Upper lobe of right lung (tissue), 1 donor: ENCODE measurements at places on chromosomes 4 and X.

DNA sequence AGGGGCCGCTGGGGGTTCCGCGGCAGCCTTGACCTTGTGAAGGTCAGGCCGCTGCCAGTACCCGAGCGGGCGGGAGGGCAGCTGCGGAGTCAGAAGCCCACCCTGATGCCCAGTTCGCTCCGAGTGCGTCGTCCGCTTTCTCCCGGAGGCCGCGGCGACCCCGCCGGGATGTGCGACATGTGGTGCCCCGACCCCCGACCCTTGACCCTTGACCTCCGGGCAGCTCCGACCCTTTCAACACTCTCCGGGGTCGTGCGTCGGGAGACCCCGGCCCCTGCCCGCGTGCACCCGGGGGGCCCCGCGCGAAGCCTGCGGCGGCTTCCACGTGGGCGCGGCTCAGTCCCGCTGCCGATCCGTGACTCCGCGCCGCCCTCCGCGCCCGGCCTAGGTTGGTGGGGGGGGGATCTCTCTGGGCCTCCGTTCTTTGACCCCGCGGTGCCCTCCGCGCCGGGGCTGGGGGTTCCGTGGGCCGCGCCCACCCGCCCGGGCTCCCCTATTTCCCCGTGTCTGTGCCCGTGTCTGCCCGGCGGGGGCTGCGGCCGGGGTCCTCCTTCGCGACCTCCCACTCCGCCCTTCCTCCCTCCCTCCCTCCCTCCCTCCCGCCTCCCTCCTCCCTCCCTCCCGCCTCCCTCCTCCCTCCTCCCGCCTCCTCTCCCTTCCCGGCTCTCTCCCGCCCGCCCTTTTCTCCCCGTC lies 609 bp upstream of the SLC25A6 start:
- H3K27me3 ChIP-seq: no peaks in the 10 kb centered on the region
- H3K27ac ChIP-seq: peak overlapping the region; percentile 99
- peak; percentile 86 for DNase-seq
- H3K4me1 ChIP-seq: peaks cover 38% of the 10 kb centered on the region
- peak overlapping the region; percentile 98 for H3K4me3 ChIP-seq
- H3K36me3 ChIP-seq: peaks cover 29% of the 10 kb centered on the region

GRCh38 chr4:179465131-179465797 lies 2023.0 kb upstream of the AGA start:
- no peaks in the 10 kb centered on the region for H3K4me1 ChIP-seq
- H3K36me3 ChIP-seq: no peaks in the 10 kb centered on the region
- H3K4me3 ChIP-seq: no peak overlapping the region
- H3K27ac ChIP-seq: no peak overlapping the region
- no peaks in the 10 kb centered on the region for H3K27me3 ChIP-seq
- no peak for DNase-seq

- no peaks in the 10 kb centered on the region for H3K36me3 ChIP-seq
- no peak for DNase-seq
- H3K27me3 ChIP-seq: no peaks in the 10 kb centered on the region
Observed at GRCh38 chr4:140130677-140131076, 23.3 kb downstream of the MAML3 start.

DNA sequence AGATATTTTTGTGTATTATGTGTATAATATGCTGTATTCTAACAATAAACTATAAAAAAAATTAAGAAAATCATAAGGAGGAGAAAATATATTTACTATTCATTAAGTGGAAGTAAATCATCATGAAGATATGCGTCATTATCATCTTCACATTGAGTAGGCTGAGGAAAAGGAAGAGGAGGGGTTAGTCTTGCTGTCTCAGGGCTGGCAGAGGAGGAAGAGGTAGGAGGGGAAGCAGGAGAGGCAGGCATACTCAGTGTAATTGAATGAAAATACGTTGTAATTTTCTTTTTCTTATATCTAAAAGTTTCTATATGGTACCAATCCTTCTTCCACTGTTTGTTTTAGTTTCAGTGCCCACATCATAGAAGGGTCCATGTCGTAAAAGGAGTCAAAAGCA lies 9.8 kb upstream of the TMEM185A start:
- H3K4me1 ChIP-seq: no peaks in the 10 kb centered on the region
- DNase-seq: no peak
- no peak overlapping the region for H3K27ac ChIP-seq
- H3K4me3 ChIP-seq: no peak overlapping the region
- H3K36me3 ChIP-seq: no peaks in the 10 kb centered on the region

GRCh38 chr4:52996261-52997131 lies 134.4 kb downstream of the RASL11B start:
- no peaks in the 10 kb centered on the region for H3K27me3 ChIP-seq
- H3K4me1 ChIP-seq: peaks cover 7% of the 10 kb centered on the region
- H3K27ac ChIP-seq: peak overlapping the region; percentile 81
- no peak overlapping the region for H3K4me3 ChIP-seq
- no peaks in the 10 kb centered on the region for H3K36me3 ChIP-seq

DNA sequence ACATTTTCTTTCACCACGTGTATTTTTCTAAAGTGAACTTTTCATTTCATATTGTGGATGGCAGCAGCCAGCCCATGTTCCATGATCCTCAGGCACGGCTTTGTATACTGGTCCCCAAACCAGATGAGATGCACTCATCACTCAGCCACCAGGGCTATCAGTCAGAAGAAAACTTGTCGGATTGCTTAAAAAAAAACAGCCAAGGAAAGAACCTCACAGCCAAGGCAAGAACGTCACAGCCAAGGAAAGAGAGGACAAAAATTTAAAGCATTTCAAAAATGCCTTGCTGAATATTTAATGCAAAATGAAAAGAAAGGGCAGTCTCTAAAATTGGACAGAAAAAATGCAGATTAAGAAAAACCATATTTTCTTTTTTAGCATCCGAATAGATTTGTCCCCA lies 333.3 kb downstream of the PDGFC start:
- no peak for DNase-seq
- H3K27ac ChIP-seq: no peak overlapping the region
- no peaks in the 10 kb centered on the region for H3K27me3 ChIP-seq
- H3K4me1 ChIP-seq: no peaks in the 10 kb centered on the region

- H3K36me3 ChIP-seq: no peaks in the 10 kb centered on the region
- no peak overlapping the region for H3K4me3 ChIP-seq
- H3K27ac ChIP-seq: no peak overlapping the region
- DNase-seq: no peak
Observed at GRCh38 chr4:169015186-169015623, 5.2 kb upstream of the CBR4 start.

DNA sequence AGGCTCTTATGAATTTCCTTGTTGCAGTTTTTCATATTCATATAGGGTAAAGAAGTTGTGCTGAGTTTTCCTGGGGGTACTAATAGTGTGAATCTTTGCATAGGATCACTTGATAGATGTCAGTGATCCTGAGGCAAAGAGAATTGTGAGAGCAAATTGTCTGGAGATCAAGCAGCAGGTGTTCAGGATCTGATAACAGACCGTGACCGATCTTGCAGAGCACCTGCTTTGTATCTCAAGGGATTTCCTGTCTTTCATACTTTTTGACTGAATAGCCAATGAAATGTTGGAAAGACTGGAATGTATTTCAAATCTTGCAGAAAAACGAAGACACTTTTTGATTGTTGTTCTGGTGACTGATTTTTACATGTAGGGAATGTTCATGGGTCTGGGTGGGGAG lies 914.5 kb downstream of the STIM2 start:
- no peak for DNase-seq
- H3K4me1 ChIP-seq: no peaks in the 10 kb centered on the region
- no peaks in the 10 kb centered on the region for H3K27me3 ChIP-seq
- no peak overlapping the region for H3K4me3 ChIP-seq
- H3K27ac ChIP-seq: no peak overlapping the region
- no peaks in the 10 kb centered on the region for H3K36me3 ChIP-seq

- H3K4me1 ChIP-seq: no peaks in the 10 kb centered on the region
- H3K27ac ChIP-seq: no peak overlapping the region
- H3K36me3 ChIP-seq: no peaks in the 10 kb centered on the region
- no peaks in the 10 kb centered on the region for H3K27me3 ChIP-seq
- DNase-seq: no peak
- H3K4me3 ChIP-seq: no peak overlapping the region
Observed at GRCh38 chr4:80088471-80088870, 15.4 kb upstream of the ANTXR2 start.

GRCh38 chr4:24856586-24856985 lies 56.3 kb downstream of the CCDC149 start:
- no peak overlapping the region for H3K4me3 ChIP-seq
- H3K27ac ChIP-seq: no peak overlapping the region
- H3K36me3 ChIP-seq: no peaks in the 10 kb centered on the region

DNA sequence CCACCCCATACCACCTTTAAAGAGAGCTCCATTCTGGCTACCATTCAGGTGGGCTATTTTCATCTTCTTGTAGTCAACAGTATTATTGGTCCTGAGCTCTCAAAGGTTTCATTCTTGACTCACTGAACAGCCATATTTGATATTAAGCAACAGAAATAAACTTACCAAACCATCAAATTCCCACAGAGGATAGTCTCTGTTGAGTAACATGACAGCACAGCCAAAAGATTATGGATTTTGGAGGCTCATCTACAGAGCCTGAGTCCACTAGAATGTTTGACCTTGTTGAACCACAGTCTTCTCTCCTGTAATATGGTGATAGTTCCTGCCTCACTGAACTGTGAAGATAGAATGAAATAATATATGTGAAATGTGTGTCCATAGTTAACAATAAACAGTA lies 276.3 kb upstream of the LDB2 start:
- no peaks in the 10 kb centered on the region for H3K27me3 ChIP-seq
- H3K36me3 ChIP-seq: no peaks in the 10 kb centered on the region
- no peak for DNase-seq
- H3K4me3 ChIP-seq: no peak overlapping the region
- H3K4me1 ChIP-seq: no peaks in the 10 kb centered on the region
